ENCODE measurements at places on chromosomes 1 and 21.

DNA sequence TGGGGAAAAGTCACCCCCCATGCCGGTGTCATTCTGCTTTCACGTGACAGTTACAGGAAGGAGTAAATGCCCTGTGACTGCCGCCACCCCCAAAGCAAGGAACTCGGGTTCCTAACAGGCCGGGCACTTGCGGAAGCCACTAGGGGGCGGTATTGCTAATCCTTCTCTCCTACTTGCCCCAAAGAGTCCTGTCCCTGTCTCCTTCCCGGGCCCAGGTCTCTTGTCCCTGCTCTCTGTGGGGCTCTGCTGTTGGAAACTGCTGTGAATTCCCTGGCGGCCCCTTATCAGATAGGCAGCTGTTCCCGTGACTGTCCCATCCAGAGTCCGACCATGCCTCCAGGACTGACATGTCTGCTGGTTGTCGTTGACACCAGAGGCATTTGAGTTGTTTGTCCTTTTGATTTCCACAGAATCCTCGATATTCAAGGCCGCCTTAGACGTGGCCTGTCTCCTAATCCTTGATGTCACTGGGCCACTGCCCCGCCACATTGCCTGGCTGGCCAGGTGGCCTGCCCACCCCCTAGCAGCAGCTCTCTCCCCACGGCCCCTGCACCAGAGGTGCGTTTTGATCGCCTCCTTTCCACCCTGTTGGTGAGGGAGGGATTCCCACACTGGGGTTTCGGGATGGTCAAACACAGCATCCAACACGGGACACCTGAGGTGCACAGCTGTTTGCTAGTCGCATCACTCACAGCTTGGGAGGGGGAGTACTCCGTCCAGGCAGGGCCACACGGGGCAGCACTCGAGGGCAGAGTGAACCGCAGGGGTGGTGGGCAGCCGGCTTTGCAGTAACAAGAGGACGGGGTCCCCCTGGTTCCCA, 37.3 kb downstream of the CHAF1B start:
- peak; percentile 75 for DNase-seq

GRCh38 chr1:78373676-78374075, 117.1 kb upstream of the PTGFR start:
- no peak for DNase-seq

GRCh38 chr1:61474269-61474817, 250.6 kb downstream of the TM2D1 start:
- DNase-seq, result no peak

- no peak for DNase-seq
Observed at GRCh38 chr1:187839873-187840272, 1011.1 kb downstream of the PLA2G4A start.

DNA sequence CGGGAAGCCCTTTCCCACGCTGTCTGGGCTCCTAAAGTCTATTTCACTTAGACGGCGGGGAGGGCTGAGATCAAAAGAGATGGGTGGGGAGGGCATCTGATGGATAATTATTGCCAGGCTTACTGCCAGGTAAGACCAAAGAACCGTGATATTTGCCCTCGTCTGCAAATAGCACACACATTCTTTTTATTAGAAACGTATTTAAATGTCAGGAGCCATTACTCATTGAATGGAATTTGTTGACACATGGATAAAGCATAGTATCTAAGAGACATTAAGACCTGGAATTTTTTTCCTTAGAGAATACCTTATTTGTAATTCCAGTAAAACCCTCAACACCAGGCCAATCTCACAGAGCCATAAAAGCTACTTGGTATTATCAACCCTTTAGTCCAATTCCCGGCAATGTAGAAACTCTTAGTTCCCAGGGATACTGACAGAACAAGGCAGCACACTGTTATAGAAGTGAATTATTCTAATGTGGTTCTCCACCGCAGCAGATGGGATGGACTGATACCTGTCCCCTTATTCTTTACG, 10.6 kb downstream of the URB1 start:
- no peak for DNase-seq

GRCh38 chr21:38766987-38767722, 38.6 kb upstream of the ETS2 start:
- DNase-seq, result no peak

DNA sequence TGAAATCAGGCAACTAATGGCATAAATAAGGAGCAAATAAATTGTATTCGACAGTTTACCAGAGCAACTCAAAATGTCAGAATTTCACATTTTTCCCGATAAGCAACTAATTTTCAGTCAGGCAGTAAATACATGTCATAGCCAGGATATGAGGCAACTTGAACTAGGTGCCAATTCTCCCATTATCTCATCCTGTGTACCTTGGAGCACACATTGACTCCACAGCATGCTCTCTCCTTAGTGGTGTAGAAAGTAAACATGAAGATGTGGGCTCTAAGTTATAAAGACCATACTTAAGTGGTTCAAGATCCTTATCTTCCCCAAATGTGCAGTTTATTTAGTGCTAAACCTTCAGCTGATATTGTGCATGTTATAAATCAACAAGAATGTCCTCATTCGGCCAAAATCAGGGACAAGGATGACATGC, 197.8 kb downstream of the VAV3 start:
- no peak for DNase-seq

GRCh38 chr1:148307583-148308185, 155.6 kb upstream of the NBPF11 start:
- no peak for DNase-seq

DNA sequence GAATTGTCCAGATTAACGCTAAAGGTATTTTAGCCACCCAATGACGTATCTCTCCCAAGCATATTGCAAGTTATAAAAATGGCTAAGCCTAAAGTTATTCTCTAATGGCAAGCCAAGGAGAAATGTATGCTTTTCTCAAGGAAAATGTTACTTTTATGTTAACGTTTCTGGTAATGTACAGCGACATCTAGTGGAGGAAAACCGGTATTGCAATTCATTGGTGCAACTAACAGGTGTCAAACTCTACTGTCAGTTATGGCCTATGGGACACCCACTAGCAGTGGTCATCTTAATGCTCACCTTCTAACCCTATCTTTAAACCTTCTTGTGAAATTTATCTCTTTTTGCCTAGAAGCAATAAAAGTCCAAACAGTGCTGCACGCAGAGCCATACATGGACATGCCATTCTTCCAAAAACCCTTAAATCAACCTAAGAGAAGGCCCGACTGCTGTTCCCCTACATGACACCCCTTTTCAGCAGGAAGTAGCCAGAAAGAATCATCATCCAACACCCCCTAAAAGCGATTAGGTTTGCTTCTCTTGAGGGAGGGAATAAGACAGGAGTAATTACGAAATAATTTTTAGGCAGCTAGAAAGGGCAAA, 68.7 kb upstream of the LRIF1 start:
- DNase-seq, result peak; percentile 10

- DNase-seq, result no peak
Observed at GRCh38 chr1:56295949-56296929, 283.1 kb downstream of the PLPP3 start.

DNA sequence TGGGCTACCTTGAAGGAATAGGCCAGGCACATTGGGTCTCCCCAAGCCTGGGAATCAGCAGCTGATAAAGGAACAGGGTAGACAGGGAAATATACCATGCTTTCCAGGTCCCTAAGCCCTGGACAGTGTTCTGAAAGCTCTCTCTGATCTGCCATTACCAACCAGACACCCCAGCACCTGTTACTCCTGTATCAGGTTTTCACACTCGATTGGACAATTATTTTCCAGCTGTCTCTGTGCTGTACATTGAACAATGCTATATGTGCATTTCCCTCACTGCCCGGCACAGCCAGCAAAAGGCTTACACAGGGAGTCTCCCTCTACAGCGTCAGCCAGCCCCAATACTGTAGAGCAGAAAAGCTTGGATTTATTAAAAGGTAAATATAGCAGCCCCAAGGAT, 4.7 kb downstream of the CFAP45 start:
- no peak for DNase-seq

- no peak for DNase-seq
Observed at GRCh38 chr1:28091043-28091781, 2.8 kb upstream of the EYA3 start.

DNA sequence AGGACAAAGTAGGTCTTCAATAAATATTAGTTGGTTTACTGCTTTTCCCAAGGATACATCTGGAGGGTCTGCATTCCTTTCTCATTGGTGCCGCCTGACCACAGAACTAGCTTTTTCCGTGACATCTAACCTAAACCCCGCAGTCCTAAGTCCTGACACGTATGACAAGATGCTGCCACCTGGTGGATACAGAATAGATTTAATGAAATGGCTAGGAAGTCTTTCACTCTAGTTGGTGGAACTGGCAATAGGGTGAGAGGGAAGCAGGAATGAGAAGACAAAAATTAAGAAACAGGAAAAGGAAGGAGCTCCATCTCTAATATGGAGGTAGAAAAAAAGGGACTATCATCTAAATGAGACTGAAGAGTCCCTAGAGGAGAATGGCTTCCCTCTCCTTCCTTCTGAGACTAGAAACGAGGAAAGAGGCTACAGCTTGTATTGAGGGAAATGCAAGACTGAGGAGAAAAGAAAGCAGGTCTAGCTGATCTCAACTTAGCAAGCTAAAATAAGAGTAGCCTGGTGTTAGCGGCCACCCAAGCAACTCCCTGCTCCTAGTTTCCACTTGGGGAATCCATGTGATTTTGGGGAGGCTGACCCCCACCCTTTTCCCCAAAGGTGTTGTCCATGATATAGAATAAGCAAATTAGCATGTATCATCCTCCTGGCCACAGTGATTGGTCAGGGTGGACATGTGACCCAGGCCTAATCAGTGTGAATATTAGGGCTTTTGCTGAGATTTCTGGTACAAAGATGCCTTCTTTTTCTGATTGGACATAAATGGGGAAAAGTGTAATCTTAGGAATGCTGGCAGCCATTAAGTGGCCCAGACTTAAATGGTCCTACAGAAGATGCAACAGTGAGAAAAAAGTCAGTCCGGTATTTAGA, 5.9 kb downstream of the RFX5 start:
- no peak for DNase-seq

- DNase-seq, result peak; percentile 91
Observed at GRCh38 chr1:201888282-201889089, at the start of gene SHISA4. Gene SHISA4, plus strand, starts transcription at chr1:201888898. Its CDS starts 97 bp downstream, at chr1:201888995.

- no peak for DNase-seq
Observed at GRCh38 chr1:64082459-64082858, 121.0 kb upstream of the UBE2U start.

DNA sequence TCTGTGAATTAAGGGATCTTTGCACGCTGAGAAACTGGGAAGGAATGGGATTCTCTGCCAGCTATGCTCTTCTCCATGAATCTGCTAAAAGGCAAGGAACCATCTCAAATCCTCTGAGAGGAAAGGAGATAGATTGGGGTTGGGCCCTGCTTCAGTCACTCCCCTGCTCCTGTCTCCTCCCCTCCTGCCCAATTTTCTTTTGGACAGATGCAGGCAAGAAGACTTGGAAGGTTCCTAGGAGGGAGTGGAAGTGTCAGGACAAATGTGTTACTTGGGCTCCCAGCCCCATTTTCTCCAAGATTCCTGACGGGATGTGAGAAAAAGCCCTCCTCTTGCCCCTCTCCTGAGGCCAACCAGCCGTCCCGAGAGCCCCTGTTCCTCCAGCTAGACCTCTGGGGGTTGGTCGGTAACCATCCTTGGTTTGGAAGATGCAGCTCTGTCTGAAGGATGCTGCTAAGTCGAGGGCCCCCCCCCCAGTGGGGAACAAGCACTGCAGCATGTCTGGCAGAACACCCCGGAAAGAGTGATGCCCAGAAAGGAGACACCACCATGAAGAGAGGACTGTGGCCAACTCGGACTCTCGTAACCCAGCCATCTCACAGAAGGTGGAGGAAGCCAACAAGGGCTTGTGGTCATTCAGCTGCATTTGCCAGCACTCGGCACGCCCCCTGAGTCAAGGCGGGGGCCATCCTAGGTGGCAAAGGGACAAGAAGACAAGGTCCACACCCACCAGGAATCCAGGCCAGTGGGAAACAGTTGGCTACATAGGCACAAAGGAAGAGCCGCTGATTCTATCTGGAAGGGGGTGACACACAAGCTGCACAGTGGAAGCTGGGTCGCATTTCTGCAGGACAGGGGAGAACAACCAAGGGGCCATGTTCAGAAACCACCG, 43.7 kb downstream of the CDK18 start:
- no peak for DNase-seq

DNA sequence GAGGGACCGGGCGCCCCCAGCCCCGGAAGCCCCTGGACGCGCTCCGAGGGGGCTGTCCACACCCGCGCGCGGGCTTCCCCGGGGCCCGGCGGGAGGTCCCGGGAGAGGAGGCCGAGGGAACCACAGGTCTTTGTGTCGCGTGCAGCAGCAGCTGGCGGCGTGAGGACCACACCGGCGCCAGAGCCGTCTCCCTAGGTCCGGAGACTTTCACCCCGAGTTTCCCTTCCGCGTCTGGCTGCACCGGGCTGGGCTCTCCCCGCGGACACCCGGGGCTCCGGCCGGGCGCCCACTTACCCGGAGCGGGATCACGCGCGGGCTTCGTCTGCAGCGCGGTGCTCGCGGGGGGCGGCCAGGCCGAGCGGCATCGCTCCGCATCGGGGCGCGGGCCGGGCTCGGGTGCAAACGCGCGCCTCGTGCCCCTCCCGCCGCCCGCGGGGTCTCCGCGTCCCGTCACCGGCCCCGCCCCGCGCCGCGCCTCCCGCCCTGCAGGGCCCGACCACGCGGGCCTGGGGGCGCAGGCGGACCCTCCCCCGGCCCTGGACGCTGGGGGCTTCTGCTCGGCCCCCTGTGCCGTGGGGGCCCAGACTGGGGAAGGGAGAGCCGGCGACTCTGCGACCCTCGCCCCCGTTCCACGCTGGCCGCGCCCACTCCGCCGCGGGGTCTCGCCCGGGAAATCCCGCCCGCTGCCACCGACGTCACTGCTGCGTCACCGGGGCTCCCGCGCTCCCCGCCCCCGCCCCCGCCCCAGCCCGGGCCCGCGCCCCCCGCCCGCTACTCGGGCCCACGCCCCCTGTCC, at the start of gene GNG4:
Gene GNG4, minus strand, starts transcription at position 417 of the 796 bp plus-strand sequence. CDS start 65,946 bp downstream, outside the sequence.
- DNase-seq, result no peak

DNA sequence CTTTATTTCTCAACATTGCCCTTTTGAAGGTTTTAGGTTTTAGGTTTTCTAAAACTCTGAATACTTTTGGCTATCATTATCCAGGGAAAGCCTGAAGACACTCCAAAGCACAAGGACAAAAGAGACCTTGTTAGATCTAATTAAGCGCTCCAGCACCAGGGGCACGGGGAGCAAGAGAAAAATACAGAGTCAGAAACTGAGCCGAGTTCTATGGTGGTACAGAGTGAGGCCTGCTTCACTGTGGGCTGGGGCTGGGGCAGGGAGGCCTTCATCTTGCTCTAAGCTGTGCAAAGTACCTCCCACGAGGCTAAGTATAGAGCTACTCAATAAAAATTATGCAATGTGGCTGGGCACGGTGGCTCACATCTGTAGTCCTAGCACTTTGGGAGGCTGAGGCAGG, 19.7 kb upstream of the RAB4A start:
- no peak for DNase-seq

DNA sequence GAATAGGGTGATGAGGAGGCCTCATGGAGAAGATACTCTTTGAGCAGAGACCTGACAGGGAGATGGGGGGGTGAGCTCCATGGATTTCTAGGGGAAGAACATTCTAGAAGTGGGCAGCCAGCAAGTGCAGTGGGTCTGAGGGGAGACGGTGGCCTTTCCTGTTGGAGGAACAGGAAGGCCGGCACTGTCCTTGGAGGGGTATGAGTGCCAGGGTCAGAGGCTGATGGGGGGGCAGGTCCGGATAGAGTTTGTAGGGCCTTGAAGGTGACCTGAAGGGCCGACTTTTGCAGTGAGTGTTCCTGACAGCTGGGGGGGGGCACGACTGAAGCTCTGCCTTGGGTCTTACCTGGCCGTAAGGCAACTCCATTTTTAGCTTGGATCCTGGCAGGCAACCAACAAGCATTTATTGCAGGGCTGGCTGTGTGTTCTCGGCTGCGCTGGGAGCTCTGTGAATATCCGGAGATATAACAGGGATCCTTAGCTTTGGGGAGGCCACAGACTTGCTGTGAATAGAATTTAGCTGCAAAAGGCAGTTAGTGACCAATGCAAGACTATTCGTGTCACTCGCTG, 130.6 kb downstream of the MRPS6 start:
- DNase-seq, result no peak

Measured in kidney (tissue), 22 donors.